Motor neuron (in vitro differentiated cells): ENCODE measurements at places on chromosomes 1 and 21. TPM values are rescaled to one million over a fixed set of nuclear protein-coding genes. Genes with fewer than 3 reads are reported as not detected.

- no peak for ATAC-seq
Measured at GRCh38 chr1:185696422-185697150, 37.6 kb upstream of the HMCN1 start.

DNA sequence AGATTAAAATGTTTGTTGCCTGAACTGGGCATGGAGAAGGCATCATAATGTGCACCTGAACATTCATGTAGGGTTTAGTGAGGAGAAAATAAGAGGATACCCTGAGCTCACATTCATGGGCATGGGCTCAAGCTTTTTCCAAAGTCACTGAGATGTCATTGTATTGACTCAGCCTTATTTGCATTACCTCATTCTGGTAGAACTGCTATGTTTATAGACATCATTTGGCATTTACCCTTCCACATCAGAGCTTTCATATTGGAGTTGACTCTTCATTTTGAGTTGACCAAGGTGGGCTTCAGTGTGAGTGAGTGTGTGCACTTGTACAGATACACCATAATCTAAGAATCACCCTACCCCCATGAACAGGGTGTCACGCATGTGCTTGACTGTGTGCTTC, 143.2 kb downstream of the PBX1 start:
- ATAC-seq: no peak

DNA sequence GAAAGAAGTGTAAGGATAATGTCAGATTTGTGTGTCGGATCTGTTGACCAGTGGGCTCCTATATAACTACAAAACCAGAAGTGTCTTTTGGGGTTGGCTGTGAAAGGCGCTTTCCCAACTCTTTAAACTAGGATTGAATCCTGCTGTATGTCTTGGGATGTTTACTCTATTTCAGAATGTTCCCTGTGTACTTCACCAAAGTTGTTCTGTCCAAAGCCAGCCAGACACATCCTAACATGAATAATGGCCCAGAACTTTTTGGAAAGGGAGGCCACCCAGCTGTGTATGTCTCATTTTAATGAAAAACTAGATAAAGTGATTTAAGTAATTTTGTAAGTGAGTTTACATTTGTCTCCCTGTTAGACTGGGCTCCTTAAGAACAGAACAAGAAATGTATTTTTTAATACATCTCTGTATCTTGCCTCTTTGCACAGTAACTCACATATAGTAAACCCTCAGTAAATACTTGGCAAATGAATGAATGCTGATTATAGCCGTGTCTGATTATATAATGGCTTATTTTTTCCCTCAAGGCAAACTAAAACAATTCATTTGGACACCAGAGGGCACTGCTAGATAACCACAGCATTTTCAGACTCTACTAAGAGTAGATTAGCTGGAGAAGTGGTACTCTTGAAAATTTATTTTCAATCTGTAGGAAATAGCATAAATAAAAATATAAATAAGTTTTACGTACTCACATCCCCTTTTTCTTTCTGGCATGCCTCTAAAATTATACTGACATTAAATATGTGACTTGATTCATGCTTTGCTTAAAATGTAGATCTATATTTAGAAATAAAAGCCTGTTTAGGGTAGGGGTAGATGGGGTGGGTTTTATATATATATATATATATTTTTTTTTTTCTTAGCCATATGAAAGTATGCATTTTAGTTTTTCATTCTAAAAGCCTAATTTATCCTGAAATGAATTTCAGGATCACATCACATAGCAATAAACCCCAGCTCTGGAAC, 23.8 kb downstream of the TSEN15 start:
- peak; percentile 79 for ATAC-seq

- ATAC-seq: peak; percentile 59
Measured at GRCh38 chr1:94792473-94793295, 27.5 kb upstream of the SLC44A3 start.

- ATAC-seq: peak; percentile 52
Measured at GRCh38 chr21:16794950-16795349, 717.9 kb upstream of the CXADR start.

- ATAC-seq: no peak
Measured at GRCh38 chr1:87588495-87588894, 259.8 kb downstream of the LMO4 start.

- no peak for ATAC-seq
Measured at GRCh38 chr1:85707267-85707989, 805 bp downstream of the ZNHIT6 start.

- ATAC-seq: no peak
Measured at GRCh38 chr1:42684139-42684538, 1.9 kb downstream of the YBX1 start.

- no peak for ATAC-seq
Measured at GRCh38 chr1:49098866-49099265, 322.2 kb upstream of the BEND5 start.

GRCh38 chr1:208178091-208178529, 66.1 kb downstream of the PLXNA2 start:
- no peak for ATAC-seq

GRCh38 chr1:114094363-114094634, 59.4 kb downstream of the SYT6 start:
- peak; percentile 33 for ATAC-seq

DNA sequence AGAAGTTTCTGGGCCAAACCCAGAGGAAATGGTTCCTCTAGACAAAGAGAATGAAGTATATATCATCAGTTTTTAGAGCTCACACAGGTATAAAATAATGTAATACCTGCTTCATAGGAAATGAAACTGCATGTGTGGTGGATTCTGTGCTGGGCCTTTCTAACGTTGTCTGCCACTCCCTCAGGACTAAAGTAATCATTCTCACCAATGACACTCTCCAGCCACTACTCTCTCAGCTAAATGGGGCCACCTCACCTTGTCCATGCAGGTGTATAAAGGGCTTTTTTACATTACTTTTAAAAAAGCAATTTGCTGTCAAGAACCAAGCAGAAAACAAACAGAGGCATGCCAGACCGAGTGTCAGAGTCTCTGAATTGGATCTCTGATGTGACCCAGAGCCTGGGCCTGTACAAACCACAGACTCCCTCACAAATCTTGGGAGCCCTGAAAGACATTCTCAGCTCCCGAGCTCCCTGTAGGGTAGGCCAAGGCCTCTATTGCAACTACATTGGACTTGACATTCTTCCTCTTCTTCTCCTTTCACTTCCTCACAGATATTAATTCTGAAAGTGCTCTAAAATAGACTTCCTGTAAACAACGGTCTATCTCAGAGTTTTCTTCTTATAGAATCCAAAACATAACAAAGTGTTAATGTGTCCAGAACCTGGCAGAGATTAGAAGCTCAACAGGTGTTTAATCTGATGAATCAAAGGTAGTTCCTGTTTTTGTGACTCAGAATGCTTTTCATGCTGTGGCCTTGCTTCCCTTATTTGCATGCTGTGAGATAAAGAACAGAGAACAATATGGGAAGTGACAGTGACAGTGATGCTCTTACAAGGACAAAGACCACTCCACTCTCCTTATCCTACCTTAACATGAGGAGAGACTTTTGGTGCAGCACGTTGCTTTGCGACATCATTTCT, 8.6 kb downstream of the AIM2 start:
- no peak for ATAC-seq

- ATAC-seq: no peak
Measured at GRCh38 chr1:23543707-23544443, 12.8 kb upstream of the E2F2 start.

DNA sequence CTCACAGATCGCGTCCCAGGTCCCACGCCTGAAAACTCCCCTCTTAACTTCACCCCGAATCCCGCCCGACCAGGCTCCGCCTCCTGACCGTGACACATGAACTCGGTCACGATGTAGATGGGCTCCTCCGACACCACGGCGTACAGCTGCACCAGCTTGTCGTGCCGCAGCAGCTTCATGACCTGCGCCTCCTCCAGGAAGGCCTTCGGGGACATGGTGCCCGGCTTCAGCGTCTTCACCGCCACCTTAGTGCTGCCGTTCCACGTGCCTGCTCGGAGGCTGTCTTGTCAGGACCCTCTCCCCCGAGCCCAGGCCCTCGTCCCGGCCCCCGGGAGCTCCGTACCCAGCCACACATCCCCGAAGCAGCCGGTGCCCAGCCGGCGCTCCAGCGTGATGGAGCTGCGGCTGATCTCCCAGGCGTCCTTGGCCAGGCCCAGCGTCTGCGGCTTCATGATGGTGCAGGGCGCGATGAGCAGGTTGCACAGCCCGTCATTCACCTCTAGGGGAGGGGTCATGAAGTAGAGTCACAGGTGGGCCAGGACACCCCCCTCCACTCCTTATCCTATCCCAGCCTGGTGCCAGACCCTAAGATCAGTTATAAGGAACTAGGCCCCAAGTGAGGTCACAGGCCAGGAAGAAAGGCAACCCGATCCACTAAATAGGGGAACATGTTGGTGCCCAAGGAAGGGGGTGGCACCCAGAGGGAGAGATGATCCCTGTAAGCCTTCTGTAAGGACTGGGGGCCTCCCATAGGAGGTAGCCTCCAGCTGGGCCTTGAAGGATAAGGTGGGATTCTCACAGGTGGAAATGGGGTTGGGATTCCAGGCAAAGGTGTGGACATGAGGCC, 11.6 kb upstream of the AHDC1 start:
- no peak for ATAC-seq

- peak; percentile 99 for ATAC-seq
Measured at GRCh38 chr1:7975212-7975865, 13.8 kb downstream of the PARK7 start.

GRCh38 chr1:201639826-201640225, 100.9 kb downstream of the NAV1 start:
- ATAC-seq: no peak

GRCh38 chr1:175554586-175554985, 188.8 kb downstream of the TNR start:
- ATAC-seq: peak; percentile 20

GRCh38 chr1:246722720-246723119, 1.5 kb upstream of the SCCPDH start:
- ATAC-seq: no peak

DNA sequence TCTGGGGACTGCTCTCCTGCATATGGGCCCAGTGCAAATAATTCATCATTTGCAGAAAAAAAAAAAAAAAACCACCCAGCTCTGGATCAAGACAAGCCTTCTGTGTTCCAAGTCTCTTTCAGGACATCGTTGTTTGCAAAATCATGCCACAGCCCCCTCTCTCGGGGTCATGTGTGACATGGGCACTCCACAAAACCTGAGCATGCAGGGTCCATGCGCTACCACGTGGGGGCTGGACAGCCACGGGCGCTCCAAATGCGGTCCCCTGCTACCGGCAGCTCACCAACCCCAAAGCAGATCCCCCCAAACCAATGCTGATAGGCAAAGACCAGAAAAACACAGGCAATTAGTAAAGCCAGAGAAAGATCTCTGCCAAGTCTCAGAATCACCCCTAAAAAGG, 17.6 kb downstream of the NPHP4 start:
- ATAC-seq: no peak

DNA sequence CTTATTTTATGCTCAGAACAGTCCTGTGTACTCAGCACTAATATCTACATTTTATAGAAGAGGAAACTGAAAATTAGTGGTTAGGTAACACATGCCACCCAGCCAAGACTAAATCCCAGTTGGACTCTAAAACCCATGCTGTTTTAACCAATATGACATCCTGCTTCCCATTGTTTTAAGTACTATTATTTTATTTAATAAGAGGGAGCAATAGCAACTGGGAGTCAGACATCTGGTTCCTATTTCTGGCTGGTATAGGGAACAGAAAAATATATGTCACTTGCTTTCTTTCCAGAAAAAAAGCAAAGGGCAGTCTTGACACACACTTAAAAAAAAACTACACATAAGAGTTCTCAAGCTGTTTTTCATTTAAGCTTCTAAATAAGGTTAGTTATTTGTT, 11.9 kb downstream of the KLHL12 start:
- no peak for ATAC-seq

Gene KRTAP19-2
- not detected in 2 replicates for total RNA-seq

Gene PGBD2
- total RNA-seq: 5.0 and 6.7 TPM in 2 replicates

Gene SPRR2A
- total RNA-seq: not detected in 2 replicates

Gene FAM177B
- 11.1 and 14.1 TPM in 2 replicates for total RNA-seq

Gene FCRL6
- total RNA-seq: 0.21 TPM in 1 of 2 replicates, not detected in the other

Gene MATN1
- 0.67 and 1.0 TPM in 2 replicates for total RNA-seq
